ENCODE measurements at places on chromosomes 1 and 21.

DNA sequence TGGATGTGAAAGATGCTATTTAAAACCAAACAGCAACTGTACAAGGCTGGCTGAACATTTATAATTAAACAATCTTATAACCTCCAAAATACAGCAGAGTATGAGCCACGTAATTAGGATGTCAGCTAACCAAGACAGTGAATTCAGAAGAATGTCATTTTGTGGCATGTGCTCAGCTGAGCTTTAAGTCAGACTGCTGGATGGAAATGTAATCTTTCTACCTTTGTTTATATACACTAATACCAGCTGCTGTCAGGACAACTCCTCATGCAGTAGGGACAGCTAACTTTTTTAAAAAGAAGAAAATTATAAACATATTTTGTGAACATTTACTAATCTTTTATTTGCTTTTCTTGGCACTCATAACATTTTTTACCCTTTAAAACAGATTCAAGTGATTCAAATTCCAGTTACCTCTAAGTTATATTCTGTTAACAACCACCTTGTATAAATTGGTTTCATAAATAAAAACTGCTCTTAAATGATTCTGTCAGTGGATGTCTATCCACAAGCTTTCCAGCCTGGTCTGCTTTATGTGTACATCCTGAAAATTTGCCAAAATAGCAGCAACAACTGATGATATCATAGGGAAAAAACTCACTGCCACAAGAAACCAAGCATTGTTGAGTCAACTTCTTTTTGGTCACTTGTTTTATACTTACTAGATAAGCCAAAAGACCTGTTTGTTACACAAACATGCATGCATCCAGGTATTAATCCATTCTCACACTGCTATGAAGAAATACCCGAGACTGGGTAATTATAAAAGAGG, 36.1 kb downstream of the DPH5 start:
- DNase-seq, result no peak

DNA sequence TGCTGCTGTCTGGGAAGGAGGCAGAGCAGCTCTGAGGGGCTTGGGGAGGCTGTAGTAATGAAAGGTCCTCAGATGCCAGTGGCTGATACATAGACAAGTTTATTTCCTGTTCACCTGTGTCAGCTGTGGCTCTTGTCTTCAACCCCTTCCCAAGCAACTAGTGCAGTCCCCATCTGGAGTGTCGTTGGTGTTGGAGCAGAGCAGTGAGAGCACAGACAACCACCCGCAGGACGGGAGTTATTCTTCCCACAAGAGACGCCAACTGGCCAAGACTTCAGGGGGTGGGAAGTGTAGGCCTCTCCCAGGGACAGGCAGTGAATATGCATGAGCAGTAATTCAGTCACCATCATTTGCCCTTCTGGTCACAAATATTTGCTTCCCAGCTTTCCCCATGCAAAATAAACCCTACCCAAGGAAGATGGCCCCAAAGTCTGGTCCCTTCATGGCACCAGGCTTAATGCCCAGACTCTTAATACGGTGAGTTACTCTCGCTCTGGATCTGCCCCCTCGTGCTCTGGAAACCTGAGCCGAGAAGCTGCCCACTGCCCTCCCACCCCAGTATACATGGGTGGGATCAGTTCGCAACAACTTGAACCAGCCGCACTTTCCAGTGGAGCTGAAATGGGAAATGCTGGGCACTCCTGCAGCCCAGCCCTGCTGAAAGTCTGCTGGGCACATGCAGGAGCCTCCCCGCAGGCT, 153.5 kb upstream of the COL6A1 start:
- peak; percentile 31 for DNase-seq

- no peak for DNase-seq
Observed at GRCh38 chr1:44973645-44974044, 12.8 kb downstream of the EIF2B3 start.

DNA sequence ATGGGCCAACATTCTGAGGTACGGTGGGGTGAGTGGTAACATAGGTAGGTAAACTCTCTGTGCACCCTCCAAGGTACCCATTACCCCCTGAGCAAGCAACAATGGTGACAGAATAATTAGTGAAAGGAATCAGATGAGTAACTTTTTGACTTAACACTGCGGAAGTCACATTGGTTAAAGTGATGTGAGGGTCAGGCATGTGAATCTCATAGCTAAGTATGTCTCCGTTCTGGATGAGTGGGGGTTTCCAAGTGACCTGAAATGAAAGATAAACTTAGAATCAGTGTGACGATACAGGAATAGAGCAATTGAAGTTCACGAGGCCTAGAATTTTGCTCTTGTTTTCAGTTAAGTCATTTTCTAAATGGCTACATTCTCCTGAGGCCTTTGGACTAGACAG, 311.7 kb downstream of the KCTD3 start:
- no peak for DNase-seq

GRCh38 chr21:16113052-16113715, 383.4 kb downstream of the USP25 start:
- DNase-seq, result no peak

- no peak for DNase-seq
Observed at GRCh38 chr1:208036106-208036808, 125.3 kb upstream of the CD34 start.

Data from H1 (cell line).